Adipocyte (in vitro differentiated cells): ENCODE measurements at places on chromosomes 13 and 19.
A peak's percentile ranks its signal among the peaks of the same experiment; 100 is the strongest.

DNA sequence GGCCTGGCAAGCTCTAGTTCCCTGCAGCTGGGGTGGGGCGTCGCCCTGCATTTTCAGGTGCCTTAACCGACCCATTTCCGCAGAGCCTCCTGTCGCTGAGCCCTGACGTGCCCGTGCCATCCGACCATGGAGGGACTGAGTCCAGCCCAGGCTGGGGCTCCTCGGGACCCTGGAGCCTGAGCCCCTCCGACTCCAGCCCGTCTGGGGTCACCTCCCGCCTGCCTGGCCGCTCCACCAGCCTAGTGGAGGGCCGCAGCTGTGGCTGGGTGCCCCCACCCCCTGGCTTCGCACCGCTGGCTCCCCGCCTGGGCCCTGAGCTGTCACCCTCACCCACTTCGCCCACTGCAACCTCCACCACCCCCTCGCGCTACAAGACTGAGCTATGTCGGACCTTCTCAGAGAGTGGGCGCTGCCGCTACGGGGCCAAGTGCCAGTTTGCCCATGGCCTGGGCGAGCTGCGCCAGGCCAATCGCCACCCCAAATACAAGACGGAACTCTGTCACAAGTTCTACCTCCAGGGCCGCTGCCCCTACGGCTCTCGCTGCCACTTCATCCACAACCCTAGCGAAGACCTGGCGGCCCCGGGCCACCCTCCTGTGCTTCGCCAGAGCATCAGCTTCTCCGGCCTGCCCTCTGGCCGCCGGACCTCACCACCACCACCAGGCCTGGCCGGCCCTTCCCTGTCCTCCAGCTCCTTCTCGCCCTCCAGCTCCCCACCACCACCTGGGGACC lies 1.2 kb downstream of the ZFP36 start:
- peak; percentile 66 for DNase-seq

DNA sequence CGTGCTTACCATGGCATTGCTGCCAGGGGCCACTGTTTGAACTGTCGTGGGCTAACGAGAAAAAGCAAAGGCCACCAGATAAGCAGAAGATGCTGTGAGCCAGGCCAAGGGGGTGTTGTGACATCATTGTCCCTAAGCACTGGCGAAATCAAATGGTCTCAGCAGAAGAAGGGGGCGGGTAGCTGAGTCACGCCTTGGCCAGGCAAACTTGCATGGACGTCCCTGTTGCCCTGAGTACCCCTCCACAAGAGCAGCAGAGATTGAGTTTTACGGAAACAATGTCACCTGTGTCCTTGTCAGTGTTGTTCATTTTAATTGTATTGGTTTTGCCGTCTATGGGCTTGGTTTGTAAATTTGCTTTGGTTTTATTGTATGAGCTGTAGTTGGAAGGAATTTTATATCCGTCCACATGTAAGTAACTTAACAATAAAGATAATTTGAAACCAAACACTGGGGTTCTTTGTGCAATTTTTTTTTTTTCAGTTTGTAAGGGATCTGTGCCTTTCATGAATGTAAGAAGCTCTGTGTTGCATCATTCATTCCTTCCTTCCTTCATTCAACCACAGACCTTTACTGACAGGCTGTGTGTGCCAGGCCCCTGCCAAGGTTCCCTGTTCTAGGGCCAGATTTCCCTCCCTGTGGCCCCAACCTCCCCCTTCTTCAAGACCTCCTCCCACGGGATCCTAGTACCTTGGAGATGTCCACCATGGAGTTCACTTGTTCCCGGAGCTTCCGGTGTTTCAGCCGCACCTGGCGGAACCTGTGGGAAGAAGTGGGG lies 12.3 kb downstream of the KCNN4 start:
- no peak for DNase-seq

- peak; percentile 12 for DNase-seq
Observed at GRCh38 chr13:29454931-29455481, 140.5 kb downstream of the SLC7A1 start.

DNA sequence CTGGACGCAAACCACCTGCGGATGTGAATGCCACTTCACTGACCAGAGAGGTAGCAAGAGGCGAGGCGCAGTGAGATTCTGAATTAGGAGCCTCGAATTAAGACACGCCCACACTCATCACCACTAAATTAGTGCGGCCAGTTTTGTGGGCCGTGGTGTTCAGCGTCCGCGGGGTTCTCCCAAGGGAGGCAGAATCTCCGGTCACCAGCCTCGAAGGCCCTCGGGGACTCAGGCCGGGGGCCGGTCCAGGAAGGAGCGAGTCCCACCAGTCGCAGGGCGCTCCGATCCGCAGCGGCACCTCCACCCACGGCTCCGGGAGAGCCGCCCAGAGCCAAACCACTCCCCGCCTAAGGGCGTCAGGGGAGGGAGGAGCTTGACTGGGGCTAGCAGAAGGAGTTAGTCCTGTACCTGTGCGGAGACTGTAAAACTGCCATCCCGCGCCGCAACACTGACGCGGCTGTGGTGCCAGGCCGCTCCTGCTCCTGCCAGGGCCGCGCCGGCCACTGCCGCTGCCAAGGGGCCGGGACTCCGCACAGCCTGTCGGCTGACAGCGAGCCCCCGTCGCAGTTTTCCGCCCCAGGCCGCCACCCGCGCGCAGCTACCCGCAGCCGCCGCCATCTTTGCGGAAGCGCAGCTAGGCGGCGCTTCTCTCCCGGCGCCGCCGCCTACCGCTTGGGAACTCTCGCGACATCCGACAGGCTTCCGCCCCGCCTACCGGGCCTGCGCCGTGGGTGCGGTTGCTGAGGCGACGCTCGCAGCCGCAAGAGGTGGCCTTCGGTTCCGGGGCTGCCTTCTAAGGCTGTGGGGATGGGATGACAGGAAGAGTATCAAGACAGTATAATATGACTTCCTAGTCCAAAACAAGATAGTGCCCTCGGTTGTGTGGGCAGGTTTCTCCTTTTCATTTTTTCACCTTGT lies at the start of gene MICU2:
Gene MICU2, minus strand, starts transcription at position 640 of the 918 bp plus-strand sequence. Its CDS starts 22 bp downstream, at position 618.
- peak; percentile 98 for DNase-seq

GRCh38 chr19:12628040-12629022 lies 17.6 kb downstream of the ZNF791 start:
- DNase-seq = no peak

GRCh38 chr19:3748965-3749364 lies 12.5 kb downstream of the APBA3 start:
- no peak for DNase-seq
